IMR-90 (cell line): ENCODE measurements at places on chromosomes 6 and 20. TPM values are rescaled to one million over a fixed set of nuclear protein-coding genes. Genes with fewer than 3 reads are reported as not detected.

Gene SLC2A4RG
- 5.0 and 8.1 TPM in 2 replicates for total RNA-seq

Gene CST2
- not detected in 2 replicates for total RNA-seq

Gene GABBR1
- 5.9 and 6.9 TPM in 2 replicates for total RNA-seq

Gene EYA4
- total RNA-seq: 11.1 and 11.9 TPM in 2 replicates

Gene TRAPPC3L
- total RNA-seq: under 0.01 TPM in 1 of 2 replicates, not detected in the other

Gene SASH1
- total RNA-seq: 16.5 and 20.3 TPM in 2 replicates

Gene C6orf15
- not detected in 2 replicates for total RNA-seq

Gene RAD21L1
- under 0.01 TPM in 1 of 2 replicates, not detected in the other for total RNA-seq

Gene BEND3
- total RNA-seq: 1.8 and 1.9 TPM in 2 replicates

Gene OTOR
- total RNA-seq: not detected in 2 replicates

Gene SNX5
- total RNA-seq: 65.4 and 85.0 TPM in 2 replicates

Gene IL17A
- total RNA-seq: not detected in 2 replicates

Gene GSTA4
- 26.9 and 35.8 TPM in 2 replicates for total RNA-seq

Gene NFATC2
- total RNA-seq: 0.18 and 0.28 TPM in 2 replicates

Gene ADGRB3
- not detected in 2 replicates for total RNA-seq

Gene MOG
- total RNA-seq: not detected in 2 replicates

Gene POU3F2
- not detected in 2 replicates for total RNA-seq

Gene MAPK13
- 1.9 and 2.0 TPM in 2 replicates for total RNA-seq

Gene ECT2L
- not detected in 2 replicates for total RNA-seq

Gene SIGLEC1
- not detected in 2 replicates for total RNA-seq

Gene GJA10
- not detected in 2 replicates for total RNA-seq

Gene HLA-DMA
- 1.7 and 2.3 TPM in 2 replicates for total RNA-seq

Gene HMGN3
- total RNA-seq: 6.8 and 22.5 TPM in 2 replicates

Gene AK9
- total RNA-seq: 1.8 and 2.2 TPM in 2 replicates

Gene PPP1R14C
- total RNA-seq: not detected in 2 replicates

Gene TAAR9
- total RNA-seq: not detected in 2 replicates

Gene ETV7
- under 0.01 and 0.18 TPM in 2 replicates for total RNA-seq

Gene REM1
- not detected in 2 replicates for total RNA-seq

Gene TUBB1
- total RNA-seq: not detected in 2 replicates

Gene MDFI
- total RNA-seq: 0.18 and 0.28 TPM in 2 replicates
